ENCODE measurements at places on chromosomes 5 and 9.

GRCh38 chr5:28164568-28164967, 1126.2 kb upstream of the CDH9 start:
- DNase-seq, result no peak

DNA sequence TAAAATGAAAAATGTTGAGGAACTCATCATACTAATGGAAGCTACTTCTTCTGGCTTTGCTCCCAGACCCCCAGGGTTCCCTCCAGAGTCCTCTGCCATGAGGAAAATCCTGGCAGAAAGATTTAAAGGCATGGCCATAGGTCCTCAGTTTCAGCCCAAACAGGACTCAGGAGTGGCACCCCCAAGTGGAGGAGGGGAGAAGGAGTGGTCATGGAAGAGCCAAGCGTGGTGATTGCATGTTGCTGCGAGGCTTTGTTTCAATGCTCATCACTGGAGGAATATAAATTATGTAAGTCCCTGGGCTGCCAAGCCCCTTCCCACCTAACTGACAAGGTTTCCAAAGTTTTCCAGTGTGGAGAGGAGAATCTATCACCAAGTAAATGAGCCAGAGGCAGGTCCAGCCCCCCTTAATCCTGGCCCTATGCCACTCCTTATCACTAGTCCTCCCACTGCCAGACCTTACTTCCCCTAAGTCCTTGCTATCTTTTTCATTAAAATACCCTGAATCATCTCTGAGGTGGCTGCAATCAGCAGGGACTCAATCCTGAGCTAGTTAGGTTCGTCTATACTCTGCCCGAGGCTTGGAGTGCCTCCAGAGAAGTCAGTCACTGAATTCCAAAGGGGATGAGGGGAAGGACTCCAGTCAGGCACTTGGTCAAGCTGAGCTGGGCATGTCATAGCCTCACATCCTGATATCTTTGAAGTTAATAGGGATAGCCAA, 70.7 kb upstream of the TAF1L start:
- no peak for DNase-seq

DNA sequence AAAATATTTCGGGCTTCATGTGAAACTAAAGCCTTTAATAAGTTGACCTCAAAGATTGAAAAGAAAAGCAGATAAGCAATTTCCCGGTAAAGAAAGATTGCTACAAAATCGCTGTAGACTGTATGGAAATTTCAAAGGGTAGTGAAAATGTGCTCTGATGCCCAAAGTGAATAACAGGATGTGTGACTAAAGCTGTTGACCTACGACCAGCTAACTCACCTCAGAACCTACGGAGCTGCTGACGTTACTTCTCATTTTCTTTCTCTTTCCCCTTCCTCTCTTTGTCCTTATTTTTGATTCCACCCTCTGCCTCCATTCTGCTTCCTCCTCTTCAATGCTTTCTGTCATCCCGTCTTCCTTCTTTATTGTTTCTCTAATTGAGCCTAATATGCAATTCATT, 103.2 kb downstream of the PDE4D start:
- no peak for DNase-seq

GRCh38 chr9:129773262-129774048, 20.6 kb upstream of the PTGES start:
- DNase-seq, result no peak

- no peak for DNase-seq
Measured at GRCh38 chr5:39063037-39063436, 11.2 kb downstream of the RICTOR start.

GRCh38 chr5:138349852-138350562, 2.5 kb upstream of the KDM3B start:
- no peak for DNase-seq

DNA sequence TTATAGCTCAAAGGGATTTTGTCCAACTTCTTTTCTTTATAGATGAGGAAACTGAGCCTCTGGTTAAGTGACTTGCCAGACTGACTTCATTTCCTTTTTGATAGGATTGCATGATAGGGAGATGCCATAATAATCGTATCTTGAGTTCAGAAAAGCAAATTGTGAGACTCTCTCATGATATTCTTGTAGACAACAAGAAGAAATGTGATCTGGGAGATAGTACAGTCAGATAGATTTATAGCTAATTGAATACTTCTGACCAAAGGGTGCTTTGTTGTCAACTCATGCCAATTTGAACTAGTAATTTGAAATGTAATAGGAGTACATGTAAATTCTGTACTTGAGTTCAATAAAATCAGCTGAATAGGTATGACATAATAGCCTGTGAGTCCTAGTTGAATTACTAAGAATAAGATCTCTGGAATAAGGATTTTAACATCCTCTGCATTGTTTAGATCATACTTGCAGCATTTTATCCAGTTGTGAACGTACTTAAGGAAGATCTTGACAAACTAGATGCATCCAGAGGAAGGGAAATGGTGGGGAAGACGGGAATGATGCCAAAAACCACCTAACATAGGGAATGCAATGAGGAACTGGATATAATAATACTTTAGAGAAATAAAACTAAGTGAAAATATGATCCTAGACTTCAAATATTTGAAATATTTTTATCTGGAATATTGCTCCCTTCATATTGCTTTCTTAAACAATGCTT, 25.5 kb downstream of the CWC27 start:
- DNase-seq, result no peak
